ENCODE measurements at places on chromosomes 7 and 10.

GRCh38 chr10:86321568-86321967 is 45.0 kb downstream of the GRID1 start:
- peak; percentile 33 for DNase-seq

DNA sequence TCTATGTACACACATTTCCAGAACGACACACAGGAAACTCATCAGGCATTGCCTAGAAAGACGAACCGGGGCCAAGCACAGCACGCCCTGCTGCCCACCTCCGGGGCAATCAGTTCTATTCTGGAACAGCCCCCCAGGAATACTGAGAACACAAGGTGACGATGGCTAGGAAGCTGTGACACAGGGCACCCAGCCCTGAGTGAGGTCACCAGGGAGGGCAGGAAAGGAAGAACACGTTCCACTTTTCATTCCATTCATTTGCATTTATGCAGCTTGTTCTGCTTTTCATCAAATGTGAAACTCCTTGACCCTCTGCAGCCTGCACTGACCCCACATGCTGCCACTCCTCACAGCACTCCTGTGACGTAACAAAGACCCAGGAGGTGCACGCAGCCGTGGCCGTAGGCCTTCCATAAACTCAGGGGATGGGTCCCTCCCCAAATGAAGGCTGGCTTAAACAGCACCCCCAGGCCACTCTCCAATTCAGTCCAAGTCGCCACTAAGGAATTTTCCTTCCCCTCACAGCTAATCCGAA is 28.9 kb downstream of the MAD1L1 start:
- no peak for DNase-seq

DNA sequence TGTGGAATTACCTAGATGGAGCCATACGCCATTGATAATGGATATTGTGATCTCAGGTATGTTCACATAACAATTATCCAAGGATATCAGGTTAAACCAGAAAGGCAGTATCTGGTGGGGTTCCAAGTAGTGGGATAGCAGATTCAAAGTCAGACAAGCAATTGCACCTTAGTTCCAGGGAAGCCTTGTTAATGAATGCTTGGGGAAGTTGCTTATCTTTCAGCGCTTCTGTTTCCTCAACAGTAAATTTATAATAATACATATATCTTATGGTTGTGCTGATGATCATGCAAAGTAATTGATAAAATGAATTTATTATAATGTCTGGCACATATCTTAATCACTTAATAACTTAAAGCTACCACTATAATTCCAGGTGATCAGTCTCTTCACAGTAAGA is 290.9 kb downstream of the SUGCT start:
- no peak for DNase-seq

- DNase-seq, result no peak
Measured at GRCh38 chr7:120819861-120820260, 38.1 kb downstream of the TSPAN12 start.

DNA sequence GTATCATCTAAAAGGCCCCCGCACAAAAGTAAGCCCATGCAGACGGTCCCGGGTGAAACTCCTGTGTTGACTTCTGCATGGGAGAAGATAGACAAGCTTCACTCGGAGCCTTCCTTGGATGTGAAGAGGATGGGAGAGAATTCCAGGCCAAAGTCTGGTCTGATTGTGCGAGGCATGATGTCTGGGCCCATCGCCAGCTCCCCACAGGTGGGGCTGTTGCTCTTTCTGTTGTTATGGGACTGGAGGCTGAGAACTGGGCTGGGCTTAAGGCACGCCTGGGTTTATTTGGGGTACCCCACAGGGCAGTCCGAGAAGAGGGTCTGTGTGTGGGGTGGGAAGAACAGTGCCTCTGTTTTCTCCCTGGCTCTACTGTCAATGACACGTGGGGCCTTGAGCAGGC is 14.6 kb downstream of the MINDY4 start:
- no peak for DNase-seq

- DNase-seq, result no peak
Measured at GRCh38 chr7:114345494-114345893, 69.1 kb upstream of the FOXP2 start.

DNA sequence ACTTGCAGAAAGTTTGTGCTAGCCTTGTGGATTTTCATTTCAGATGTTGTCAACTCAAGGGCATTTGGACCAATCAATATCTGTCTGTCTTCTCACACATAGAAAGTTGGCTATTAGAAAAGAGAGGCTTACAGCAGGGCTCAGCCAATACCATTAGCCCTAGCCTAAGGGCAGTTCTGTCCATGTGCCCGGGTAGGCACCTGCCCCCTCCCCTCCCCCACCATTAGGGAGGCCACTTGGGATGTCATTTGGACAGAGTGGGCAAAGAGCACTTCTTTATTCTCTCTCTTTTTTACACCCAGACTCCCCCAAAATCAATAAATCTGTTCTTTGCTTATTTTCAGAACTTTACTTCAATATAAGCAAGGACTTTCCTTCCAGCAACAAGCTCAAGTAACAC is 188.5 kb upstream of the MKI67 start:
- DNase-seq, result no peak

- peak; percentile 76 for DNase-seq
Measured at GRCh38 chr7:124784879-124785818, 19.6 kb upstream of the GPR37 start.

- no peak for DNase-seq
Measured at GRCh38 chr10:110808123-110808522, 63.6 kb upstream of the PDCD4 start.

GRCh38 chr7:79761876-79762429 is 308.5 kb upstream of the MAGI2 start:
- no peak for DNase-seq

DNA sequence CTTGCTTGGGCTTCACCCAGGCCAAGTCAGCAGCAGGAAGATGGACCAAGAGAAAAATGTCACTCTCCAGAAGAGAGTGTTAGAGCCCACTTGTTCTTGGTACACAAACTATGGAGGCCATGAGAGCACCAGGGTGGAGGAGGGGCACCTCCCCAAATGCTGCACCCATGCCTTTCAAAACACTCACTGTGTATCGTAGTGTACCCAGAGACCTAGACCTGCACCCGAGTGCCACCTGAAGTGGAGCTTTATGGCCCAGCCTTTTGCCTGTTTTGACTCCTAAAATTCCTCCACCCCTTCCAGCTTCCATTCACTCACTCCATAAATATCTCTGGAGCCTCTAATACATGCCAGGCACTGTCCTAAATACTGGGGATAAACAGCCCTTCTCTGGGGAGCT is 5.0 kb downstream of the SFTPD start:
- DNase-seq, result no peak

DNA sequence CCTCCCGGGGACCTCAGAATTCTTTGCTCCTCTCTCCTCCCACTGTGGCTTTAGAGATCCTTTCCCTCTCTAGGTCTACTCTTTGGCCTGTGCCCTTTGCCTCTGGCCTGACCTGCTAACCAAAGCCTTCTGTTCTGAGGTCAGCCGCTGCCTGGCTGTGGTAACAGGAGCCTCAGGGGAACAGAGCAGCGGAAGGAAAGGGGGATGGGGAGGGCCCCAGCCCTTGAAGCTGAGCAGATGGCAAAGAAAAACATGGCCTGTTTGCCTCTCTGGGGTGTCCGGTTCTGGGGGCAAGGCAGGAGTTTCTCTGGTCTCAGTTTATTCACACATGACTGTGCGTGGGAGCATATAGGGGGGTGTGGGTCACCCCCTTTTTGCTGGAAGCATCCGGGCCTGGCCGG is 28.2 kb downstream of the COL26A1 start:
- DNase-seq, result no peak

- DNase-seq, result no peak
Measured at GRCh38 chr7:140261105-140261486, 84.3 kb upstream of the KDM7A start.

- DNase-seq, result no peak
Measured at GRCh38 chr7:102873470-102874165, 39.2 kb upstream of the LRRC17 start.

GRCh38 chr7:22566176-22566575 is 66.2 kb upstream of the STEAP1B start:
- DNase-seq, result no peak

- no peak for DNase-seq
Measured at GRCh38 chr10:47109906-47110305, 190.1 kb upstream of the GDF10 start.

DNA sequence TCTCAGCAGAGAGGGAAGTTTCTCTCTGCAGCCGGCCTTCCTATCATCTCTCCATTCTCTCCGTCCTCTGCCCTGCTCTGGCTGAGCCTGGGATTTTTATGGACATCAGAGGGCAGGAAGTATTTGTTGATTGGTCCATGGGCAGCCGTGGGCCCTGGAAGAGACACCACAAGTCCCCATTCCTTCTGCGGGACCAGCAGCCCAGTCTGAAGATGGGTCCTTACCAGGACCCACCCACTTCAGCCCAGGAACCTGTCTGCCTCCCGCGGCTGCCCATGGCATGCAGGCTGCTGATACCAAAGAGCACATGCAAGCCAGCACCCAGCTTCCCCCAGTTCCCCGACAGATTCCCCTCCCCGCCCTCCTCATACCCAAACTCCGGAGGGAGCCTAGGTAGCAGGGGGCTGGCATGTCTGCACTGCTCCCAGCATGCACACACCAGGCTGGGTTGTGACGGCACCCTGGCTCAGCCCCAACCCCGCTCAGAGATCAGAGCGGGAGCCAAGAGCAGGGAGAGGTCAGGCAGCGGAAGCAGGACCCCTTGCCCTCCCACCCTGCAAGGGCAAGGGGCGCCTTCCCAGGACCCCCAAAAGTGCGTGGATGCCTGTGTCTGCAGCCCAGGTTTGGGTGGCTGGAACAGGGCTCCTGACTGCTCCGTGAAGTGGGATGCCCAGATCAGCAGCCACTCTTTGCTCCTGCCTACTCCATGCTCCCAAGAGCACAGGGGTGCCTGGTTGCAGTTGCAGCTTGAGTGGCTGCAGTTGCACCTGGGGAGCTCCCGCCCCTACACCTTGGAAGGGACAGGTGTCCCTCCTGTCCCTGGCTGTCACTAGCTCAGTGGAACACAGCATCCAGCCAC is 538.6 kb upstream of the POT1 start:
- DNase-seq, result no peak

GRCh38 chr10:70053841-70054288 is 1.2 kb downstream of the MACROH2A2 start:
- DNase-seq, result peak; percentile 28

GRCh38 chr7:36224934-36225858 is 72.1 kb downstream of the EEPD1 start:
- DNase-seq, result no peak

- no peak for DNase-seq
Measured at GRCh38 chr10:101071267-101071884, 9.6 kb downstream of the KAZALD1 start.

DNA sequence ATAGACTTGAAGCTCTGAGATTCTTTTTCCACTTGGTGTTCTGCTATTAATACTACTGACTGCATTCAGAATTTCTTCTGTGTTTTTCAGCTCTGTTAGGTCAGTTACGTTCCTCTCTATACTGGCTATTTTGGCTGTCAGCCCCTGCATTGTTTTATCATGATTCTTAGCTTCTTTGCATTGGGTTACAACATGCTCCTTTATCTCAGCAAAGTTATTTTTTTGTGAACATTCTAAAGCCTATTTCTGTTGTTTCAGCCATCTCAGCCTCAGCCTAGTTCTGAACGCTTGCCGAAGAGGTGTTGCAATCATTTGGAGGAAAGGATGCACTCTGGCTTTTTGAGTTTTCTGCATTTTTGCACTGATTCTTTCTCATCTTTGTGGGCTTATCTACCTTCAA is 201.5 kb upstream of the GNAI1 start:
- no peak for DNase-seq

DNA sequence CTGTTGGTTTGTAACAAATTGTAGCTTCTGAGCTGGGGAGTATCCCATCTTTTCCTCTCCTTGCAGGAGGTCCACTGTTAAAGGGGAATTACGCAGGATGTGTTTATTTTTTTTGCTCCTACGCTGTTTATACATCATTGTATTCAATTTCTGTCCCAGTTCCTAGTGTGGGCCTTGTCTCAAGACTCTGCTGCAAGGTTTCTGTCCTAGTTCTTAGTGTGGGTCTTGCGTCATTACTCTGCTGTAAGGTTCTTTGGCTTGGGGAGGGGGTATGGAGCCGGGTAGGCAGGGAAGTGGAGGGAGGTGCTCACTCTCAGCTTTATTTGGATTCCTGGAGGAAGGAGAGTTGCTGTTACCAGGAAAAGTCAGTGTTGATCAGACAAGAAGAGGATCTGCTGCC is 64.0 kb upstream of the TRIM8 start:
- DNase-seq, result no peak

DNA sequence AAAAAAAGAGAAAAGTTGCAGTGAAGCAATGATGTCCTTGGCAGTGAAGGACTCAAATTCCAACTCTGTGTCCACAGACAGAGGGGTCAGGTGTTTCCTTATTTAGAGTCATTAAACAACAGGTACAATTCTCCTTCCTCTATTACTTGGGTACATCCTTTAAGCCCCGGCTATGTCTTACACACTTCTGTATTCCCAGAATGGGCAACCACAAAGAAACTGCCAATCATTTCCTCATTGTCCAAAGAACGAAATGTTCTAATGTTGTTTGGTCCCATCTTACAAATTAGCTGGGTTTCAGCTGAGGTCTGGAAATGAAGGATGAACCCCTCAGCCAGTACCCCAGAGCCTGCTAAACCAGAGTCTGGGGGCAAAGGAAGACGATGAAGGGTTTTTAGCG is 59.5 kb downstream of the GRB10 start:
- no peak for DNase-seq

DNA sequence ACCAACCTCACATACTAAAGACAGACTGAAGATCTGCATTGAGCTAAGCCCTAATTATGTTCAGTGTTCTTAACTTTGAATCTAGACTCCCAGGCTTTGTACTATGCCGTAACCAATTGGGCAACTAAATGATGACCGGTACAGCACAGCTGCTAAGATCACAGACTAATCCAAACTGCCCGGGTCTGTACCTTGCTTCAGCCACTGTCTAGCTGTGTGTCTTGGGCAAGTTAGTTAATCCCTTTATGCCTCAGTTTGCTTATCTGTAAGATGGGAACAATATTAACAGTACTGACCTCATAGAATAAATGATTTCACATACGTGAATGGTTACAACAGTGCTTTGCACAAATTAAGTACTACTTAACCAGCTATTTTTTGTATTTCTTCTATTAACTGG is 205.8 kb upstream of the NFE2L3 start:
- no peak for DNase-seq

GRCh38 chr7:134513169-134513752 is 14.1 kb upstream of the AKR1B10 start:
- DNase-seq, result peak; percentile 42

- no peak for DNase-seq
Measured at GRCh38 chr10:12774204-12774894, 227.2 kb downstream of the CCDC3 start.

DNA sequence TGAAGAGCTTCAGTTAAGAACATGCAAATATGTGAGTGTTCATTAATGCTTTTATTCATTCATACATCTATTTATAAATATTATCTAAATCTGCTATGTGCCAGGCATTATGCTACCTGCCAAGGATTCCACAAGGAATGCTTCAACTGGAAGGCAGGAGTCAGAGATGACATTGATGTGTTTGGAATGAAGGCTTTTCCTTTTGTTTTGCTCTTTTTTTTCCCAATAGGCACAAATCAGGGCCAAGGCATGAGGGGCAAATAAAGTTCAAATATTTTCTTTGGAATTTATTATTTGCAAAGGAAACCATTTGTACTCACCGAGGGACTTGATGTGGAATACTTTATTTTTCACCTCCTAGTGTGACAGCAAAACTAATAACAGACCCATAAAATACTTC is 530.3 kb downstream of the ARL4A start:
- no peak for DNase-seq
